ENCODE measurements at places on chromosomes 11 and 22.

- peak; percentile 5 for DNase-seq
These were observed 29.8 kb downstream of the ANKK1 start for GRCh38 chr11:113417428-113417827.

GRCh38 chr22:28002181-28002700, 83.2 kb upstream of the PITPNB start:
- no peak for DNase-seq

GRCh38 chr22:46909237-46910030, 147.0 kb downstream of the TBC1D22A start:
- no peak for DNase-seq

- no peak for DNase-seq
These were observed 26.2 kb upstream of the LRRC32 start for GRCh38 chr11:76696756-76697155.

GRCh38 chr11:46672381-46672839, 28.0 kb downstream of the ARHGAP1 start:
- no peak for DNase-seq

- DNase-seq = peak; percentile 59
These were observed 5.0 kb downstream of the SCN2B start for GRCh38 chr11:118171269-118172062.

Data from T-helper 1 cell (primary cell).